BJ (cell line): ENCODE measurements at places on chromosomes 3 and 15.
A peak's percentile ranks its signal among the peaks of the same experiment; 100 is the strongest.

DNA sequence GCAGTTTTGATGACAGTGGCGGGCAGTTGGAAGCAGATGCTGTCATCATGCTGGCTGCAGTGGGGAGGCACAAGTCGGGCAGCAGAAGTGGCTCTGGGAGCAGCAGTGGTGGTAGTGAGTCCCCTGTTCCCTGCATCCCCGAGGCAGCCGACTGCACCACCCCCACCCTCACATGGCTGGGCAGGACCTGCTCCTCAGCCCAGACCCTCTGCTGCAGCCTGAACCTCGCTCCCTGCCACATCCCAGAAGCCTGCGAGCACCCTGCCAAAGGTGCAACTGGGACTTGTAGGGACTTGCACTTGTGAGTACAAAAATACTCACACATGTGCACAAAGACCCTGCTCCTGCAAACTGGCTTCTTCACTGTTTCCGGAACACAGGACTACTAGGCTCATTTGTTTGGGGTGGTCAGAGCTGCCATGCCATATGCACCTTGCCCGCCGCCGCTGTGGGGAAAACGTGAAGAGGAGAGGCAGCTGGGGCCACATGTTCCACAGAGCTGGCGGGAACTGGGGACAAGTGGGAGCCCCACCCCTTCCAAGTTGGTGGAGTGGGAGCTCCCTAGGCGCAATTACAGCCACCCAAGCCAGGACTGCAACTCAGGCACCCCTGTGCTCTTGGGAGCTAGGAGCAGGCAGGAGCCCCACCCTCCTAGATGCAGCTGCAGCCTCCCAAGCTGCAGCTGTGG is 2.2 kb downstream of the JMJD7 start:
- DNase-seq = no peak

GRCh38 chr3:104460477-104461406 is 906.0 kb upstream of the ALCAM start:
- peak; percentile 23 for DNase-seq

- DNase-seq = no peak
Measured at GRCh38 chr3:136263251-136263650, 13.1 kb downstream of the PCCB start.

- no peak for DNase-seq
Measured at GRCh38 chr15:73948396-73948795, 22.1 kb downstream of the LOXL1 start.

DNA sequence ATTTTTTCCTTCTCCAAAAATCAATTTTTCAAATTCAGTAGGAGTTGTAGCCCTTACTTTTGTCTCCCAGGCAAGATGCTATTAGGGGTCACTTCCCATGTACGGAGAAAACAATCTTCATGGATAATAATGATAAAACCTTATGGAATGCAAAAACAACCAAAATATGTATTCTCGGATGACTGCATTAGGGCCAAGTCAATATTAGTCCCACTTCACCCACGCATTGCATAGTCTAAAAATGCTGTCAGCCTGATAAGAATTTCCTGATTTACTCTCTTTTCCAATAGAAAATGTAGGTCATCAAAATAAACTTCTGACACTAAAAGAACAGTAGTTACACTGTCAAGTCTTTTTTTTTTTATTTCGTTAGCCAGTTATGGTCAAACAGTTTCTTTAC is 2.7 kb downstream of the VGLL3 start:
- peak; percentile 49 for DNase-seq

DNA sequence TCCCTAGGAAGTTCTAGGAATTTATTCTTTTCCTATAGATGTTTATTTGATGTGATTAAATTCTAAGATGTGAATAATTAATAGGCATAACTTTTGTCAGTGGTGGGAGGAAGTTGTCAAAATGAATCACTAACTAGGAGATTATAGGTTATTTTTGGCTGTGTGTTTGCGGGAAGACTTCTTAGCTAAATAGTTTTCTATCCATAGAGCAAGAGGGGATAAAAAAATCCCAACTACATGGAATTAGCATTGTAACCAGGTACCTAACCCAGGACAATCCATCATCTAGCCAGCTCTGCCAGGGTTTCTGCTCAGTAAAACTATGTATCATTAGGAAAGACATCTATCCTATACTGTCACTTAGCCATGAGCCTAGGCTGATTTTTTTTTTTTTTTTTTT is 23.9 kb downstream of the SLC30A4 start:
- DNase-seq = no peak

DNA sequence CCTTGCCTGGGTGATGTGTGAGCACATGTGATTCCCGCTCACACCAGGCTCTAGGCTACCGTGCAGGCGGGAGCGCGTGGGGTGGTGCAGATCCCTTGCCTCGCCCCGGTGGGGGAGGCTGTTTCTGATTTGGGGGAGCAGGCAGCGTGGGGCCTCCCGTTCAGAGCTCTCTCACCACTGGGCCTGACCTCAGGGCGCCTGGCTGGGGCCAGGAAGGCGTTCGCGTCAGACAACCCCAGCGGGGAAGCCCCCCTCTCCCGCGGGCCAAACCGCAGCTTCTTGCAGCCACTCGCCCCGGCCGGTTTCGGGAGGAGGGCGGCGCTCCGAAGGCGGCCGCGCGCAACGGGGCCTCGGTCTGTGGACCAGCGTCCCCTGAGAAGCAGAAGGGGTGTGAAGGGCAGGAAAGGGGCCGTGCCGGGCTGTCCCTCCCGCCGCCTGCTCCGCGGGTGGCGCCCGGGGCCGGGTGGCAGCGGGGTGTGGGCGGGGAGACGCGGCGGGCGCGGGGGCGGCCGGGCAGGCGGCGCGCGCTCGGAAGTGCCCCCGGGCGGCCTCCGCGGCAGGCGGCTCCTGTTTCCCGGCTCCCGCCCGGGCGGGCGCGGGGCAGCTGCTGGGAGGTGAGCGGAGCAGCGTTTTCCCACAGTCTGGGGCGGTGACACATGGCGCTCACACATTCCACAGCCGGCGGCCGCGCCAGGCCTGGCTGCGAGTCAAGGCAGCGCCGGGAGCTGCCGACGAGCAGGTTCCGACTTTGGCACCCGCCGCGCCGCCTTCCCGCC is 65.1 kb upstream of the HES1 start:
- DNase-seq = peak; percentile 55

- no peak for DNase-seq
Measured at GRCh38 chr15:51577636-51578304, 44.8 kb downstream of the DMXL2 start.

DNA sequence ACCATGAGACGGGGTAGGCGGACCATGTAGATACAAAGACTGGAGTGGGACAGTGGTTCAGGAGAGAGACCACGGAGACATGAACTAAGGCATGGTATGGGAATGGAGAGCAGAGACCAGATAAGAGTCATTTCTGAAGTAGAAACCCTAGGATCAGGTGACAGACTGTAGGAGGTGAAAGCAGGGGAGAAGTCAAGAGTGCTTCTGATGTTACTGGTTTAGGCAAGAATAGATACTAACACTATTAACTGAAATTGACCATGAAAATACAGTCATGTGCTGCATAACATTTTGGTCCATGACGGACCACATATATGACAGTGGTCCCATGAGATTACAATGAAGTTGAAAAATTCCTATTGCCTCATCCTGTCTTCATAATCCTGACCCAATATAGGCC is 41.7 kb downstream of the RASGRP1 start:
- no peak for DNase-seq

DNA sequence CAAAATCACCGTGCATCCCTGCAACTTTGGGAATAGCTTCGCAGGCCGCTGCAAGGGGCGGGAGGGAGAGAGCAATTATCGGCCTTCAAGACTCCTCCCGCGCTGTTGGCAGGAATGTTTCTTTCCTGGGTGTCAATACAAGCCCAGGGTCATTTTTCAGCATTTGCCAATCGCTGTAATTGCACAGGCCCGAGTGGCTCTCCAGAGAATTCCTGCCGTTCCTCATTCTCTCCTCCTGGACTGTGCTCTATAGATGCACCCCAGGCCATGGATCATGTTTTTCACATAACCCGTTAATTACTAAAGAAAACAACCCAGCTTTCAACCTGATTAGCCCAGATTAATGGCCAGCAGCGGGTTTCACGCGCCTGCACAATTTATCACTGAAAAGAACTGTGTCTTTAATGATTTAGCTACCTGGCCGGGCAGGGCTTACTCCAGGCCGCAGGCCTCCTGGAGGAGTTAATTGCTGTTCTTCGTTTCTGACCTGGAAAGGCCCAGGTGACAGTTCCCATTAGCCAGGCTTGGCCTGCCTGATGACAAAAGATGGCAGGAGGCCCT is 144.3 kb downstream of the OPA1 start:
- no peak for DNase-seq

DNA sequence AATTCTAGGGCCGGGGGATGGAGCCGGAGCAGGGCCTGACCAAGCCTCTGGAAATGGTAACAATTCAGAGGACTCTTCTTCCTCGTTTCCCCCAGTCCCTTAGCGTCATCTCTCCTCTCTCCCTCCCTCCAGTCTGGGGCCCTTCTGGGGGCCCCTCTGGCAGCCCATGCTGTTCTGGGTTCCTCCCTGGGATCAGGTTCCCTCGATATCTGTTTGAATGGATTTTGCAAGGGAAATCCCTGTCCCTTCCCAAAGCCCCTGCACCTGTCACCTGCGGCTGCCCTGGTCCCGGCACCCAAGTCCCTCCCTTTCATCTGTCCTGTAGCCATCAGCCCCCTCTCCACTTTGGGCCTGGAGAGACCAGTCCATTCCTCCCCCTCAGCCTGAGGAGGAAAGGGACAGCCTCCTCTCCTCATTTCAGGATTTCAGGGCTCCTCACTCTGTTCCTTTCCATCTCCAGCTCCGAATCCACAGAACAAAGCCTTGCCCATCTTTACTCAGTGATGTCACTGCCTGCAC is 1.7 kb upstream of the PLCB2 start:
- DNase-seq = no peak

- DNase-seq = no peak
Measured at GRCh38 chr3:8276056-8276455, 225.6 kb upstream of the LMCD1 start.

GRCh38 chr3:11706604-11707003 is 62.9 kb upstream of the VGLL4 start:
- DNase-seq = no peak

- DNase-seq = no peak
Measured at GRCh38 chr3:88671573-88671972, 435.8 kb upstream of the EPHA3 start.

- DNase-seq = no peak
Measured at GRCh38 chr3:188829130-188829529, 342.6 kb upstream of the TPRG1 start.

GRCh38 chr3:189508784-189509501 is 122.2 kb upstream of the TP63 start:
- DNase-seq = no peak

- no peak for DNase-seq
Measured at GRCh38 chr15:33279613-33280205, 31.1 kb upstream of the RYR3 start.

GRCh38 chr15:64251121-64251520 is 88.3 kb upstream of the PPIB start:
- no peak for DNase-seq

GRCh38 chr15:48803877-48804276 is 7.0 kb downstream of the CEP152 start:
- no peak for DNase-seq

DNA sequence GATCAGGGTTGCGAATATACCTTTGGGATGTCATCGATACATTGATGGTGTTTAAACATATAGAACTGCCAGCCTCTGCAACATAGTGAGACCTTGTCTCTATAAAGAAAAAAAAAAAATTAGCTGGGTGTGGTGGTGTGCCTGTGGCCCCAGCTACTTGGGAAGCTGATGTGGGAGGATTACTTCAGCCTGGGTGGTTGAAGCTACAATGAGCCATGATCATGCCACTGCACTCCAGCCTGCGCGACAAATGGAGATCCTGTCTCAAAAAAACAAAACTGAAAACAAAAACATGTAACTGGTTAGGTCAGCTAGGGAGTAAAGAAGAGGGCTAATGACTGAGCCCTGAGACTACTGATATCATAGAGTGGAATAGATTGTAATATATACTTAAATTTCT is 30.7 kb upstream of the MGA start:
- no peak for DNase-seq

- DNase-seq = no peak
Measured at GRCh38 chr3:99965077-99965476, 147.4 kb downstream of the CMSS1 start.

- DNase-seq = no peak
Measured at GRCh38 chr3:179606534-179607085, 2.0 kb downstream of the NDUFB5 start.

GRCh38 chr3:139267300-139268246 is 76.2 kb upstream of the MRPS22 start:
- DNase-seq = no peak

GRCh38 chr3:149258298-149258697 is 36.7 kb upstream of the CP start:
- no peak for DNase-seq
